ENCODE measurements at places on chromosomes 5 and 9.

GRCh38 chr9:122996586-122996985 lies 36.9 kb upstream of the GPR21 start:
- no peak for DNase-seq

DNA sequence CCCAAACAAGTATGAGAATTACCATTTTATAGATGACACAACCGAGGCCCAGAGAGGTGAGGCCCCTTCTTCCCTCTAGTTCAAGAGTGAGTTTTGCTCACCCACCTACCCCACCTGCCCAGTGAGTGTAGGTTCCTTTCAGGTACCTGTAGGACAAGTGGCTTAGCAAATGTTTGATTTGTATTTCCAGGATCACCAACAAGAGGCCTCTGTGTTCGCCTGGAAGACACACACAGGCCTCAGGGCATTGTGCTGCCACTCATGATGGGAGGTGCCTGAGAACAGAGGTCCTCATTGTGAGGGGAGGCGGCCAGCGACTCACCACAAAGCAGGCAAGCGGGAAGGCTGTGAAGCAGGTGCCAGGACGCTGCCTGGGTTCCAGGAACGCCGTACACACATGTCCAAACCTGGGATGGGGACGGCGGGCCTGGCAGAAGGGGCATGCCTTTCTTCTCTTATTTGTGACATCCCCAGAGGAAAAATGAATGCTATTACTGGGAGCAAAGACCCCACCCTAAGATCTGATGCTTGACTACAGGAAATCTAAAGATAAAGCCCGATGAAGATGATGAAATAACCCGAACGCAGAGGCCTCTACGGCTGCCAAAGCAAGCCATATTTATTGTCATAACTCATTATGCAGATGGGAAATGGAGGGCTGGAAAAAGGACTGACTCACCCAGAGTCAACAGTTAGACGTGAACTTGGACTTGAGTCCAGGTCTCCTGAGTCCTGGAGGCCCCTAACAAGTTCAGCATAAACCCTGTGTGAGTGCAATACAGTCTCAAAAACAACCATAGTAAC lies 60.2 kb upstream of the SLC25A51 start:
- DNase-seq, result no peak

GRCh38 chr5:44051591-44051990 lies 337.6 kb downstream of the FGF10 start:
- no peak for DNase-seq

DNA sequence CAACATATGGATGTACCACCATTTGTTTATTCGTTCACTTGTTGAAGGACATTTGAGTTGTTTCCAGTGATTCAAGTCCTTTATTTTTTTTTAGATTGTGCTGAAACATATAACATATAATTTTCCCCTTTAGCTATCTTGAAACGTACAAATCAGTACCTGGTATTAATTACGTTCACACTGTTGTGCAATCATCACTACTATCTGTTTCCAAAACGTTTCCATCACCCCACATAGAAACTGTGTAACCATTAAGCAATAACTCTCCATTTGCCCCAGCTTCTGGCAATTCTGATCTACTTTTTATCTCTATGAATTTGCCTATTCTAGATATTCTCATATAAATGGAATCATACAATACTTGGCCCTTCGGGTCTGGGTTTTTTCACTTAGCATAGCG lies 116.0 kb downstream of the FGF1 start:
- no peak for DNase-seq

All from left renal cortex interstitium (tissue), 4 donors.